ENCODE measurements at places on chromosomes 6 and 20. TPM values are rescaled to one million over a fixed set of nuclear protein-coding genes. Genes with fewer than 3 reads are reported as not detected.

DNA sequence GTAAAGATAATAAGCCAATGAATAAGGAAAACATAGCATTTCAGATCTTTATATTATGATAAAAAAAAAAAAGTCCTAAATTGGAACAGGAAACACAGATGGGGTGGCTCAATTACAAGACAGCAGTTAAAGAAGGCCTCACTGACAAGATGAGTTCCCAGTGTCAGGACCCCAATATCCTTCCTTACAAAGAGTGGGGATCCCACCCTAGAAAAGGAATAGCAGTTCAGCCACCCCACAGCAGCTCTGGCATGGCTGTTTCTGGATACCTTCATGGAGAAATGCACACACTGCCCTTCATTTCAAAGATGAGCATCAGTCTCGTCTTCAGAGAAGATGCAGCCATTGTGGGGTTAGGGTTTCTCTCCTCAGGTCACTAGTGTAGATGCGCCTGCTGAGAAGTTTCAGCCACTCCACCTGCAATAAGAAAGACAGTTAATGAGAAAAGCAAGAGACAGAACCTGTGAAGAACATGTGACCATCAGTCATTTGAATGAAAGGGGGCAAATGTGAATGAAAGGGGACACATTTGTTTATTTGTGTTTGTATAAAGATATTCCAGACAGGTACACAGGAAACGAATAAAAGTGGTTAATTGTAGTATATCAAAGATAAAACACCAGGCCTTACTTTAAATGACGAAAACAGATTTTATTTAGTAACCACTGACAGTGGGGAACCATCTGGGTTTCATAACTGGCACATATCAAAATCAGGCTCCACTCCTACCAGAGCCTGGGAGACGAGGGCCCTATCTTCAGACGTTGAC, 121.3 kb upstream of the PRSS16 start:
- no peak for DNase-seq

- DNase-seq: no peak
These were observed 101.5 kb downstream of the LCA5 start for GRCh38 chr6:79435746-79436145.

GRCh38 chr6:13398421-13398994, 70.2 kb upstream of the TBC1D7 start:
- DNase-seq: no peak

- DNase-seq: no peak
These were observed 249.3 kb upstream of the PLN start for GRCh38 chr6:118298476-118299427.

DNA sequence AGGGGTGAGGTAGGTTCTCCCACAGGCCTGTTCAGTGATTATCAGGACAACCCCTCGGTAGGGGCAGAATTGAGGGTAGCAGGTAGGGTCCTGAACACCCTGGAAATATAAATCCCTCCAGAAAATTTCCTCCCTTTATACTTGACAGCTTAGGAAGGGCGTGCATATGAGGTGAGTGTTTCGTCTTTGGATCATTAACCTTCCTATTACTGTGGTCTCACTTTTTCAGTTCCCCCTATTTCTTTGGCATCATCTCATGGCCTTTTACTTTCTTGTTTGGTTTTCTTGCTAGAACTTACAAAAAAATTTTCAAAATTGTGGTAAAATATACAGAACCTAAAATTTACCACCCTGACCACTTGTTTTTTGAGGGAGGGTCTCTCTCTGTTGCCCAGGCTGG, 18.7 kb upstream of the EPB41L1 start:
- DNase-seq: no peak

NOX3 gene
- total RNA-seq: not detected

DNA sequence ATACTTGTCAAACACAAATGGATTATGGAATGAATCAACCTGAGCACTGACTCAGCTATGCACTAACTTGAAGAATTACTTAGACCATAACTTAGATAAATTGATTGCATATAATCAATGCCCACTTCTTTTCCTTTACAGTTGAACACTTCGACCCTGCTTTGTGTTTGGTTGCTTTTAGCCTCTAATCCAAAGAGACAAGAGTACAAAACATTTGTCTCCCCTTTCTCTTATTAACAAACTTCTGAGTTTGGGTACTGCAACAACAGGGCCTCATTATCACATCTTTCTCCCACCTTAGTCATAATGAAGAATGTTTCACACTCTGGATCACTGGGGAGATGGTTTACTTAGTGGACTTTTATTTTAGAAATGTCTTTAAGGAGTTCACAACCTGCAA, 2.6 kb upstream of the TAAR6 start:
- DNase-seq: no peak

MUCL3 gene
- 0.43 TPM for total RNA-seq

DNA sequence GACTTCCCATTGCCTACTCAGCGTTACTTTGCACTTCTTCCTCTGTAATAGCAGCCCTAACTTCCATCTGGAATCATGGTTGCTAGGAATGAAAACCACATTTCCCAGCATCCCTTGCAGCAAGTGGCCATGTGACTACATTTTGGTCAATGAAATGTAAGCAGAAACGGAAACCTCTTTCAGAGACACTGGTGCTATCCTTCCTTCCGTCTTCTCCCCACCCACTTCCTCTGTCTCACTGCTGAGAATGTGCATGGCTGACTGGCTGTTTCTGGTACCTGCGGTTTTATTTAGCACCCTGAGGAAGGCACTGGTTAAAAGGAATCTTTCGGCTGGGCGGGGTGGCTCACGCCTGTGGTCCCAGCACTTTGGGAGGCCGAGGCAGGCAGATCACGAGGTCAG, 107.4 kb downstream of the SCML4 start:
- peak; percentile 47 for DNase-seq

GRCh38 chr20:3794701-3795420, 1.2 kb upstream of the CDC25B start:
- no peak for DNase-seq

TP53INP2 gene
- 5.0 TPM for total RNA-seq

DNA sequence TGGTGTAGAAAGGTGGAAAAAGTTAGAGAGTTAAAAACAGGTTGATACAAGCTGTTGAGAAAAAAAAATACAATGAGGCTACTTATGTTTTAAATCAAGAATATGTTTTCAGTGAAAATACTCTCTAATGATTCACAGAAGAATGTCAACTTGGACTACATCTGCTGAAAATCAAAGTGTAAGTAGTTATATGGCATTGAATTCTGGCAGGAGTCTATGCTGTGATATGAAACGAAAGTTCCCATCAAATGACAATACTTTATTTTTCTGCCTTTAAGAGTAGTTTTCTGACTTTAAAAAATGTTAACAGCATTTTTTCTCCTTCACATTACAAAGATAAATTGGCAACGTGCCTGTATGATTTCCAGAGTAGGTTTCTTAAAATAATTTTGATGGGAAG, 158.3 kb downstream of the EYA4 start:
- DNase-seq: no peak

CTAGE9 gene
- total RNA-seq: not detected

TMC2 gene
- total RNA-seq: not detected

GRCh38 chr6:35573495-35574110, 60.9 kb upstream of the TULP1 start:
- no peak for DNase-seq

SIRPB1 gene
- 0.74 TPM for total RNA-seq

VPS16 gene
- 48.1 TPM for total RNA-seq
